ENCODE measurements at places on chromosomes 5 and 9.

- DNase-seq, result no peak
Measured at GRCh38 chr9:34512131-34513078, 10.4 kb downstream of the ENHO start.

- DNase-seq, result no peak
Measured at GRCh38 chr5:32342656-32343055, 29.9 kb upstream of the MTMR12 start.

GRCh38 chr9:72537011-72537545 is 15.7 kb downstream of the TMC1 start:
- no peak for DNase-seq

- DNase-seq, result no peak
Measured at GRCh38 chr9:24824607-24825006, 278.9 kb upstream of the IZUMO3 start.
